ENCODE measurements at places on chromosomes 6 and 20.

DNA sequence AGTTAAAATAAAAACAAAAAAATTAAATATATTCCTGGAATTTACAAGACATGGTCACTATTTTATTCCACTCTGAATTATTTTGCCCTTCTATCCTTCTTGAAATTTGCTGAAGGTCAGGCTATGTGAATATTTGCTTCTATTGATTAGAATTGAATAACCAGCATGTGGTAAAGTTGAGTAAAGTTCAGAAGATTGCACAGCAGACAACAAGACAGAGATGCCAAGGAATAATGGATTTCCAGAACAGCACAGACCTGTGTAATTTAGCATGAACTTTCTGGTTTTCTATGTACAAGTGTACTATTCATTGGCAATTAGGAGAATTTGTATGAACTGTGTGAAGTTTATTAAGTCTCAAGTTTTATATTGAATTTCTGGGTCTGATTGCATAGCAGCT is 352.4 kb downstream of the TBC1D32 start:
- DNase-seq, result no peak

DNA sequence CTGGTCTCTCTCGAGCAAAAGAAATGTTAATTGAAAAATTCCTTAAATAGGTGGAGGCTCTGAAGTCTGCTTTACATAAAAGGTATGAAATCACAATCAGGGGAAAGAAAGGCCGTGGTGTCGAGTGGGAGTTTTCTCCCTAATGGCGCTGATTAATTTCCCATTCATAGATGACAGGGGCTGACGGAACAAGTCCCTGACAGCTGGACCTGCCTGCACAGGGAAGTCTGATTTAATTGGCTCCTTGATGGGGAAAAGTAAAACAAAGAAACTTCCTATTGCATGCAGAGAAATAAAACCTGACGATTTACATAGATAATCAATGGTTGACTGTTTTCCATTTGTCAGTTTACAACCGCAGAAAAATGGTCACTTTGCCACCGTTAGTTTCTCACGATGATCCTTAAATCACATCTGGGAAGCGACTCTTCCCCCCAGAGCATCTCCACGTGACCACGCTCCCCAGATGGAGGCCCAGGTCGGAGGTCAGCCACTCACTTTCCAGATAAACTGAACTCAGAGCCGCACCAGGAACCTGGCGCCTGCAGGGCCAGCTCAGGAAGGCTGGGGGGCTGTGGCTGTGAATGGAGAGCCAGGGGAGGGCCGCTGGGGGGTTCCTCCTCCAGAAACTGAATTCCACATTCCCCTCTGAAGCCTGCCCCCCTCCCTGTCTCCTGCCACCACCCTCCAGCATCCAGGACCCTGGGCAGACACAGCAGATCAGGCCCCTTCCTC is 55.3 kb downstream of the DLL1 start:
- no peak for DNase-seq

DNA sequence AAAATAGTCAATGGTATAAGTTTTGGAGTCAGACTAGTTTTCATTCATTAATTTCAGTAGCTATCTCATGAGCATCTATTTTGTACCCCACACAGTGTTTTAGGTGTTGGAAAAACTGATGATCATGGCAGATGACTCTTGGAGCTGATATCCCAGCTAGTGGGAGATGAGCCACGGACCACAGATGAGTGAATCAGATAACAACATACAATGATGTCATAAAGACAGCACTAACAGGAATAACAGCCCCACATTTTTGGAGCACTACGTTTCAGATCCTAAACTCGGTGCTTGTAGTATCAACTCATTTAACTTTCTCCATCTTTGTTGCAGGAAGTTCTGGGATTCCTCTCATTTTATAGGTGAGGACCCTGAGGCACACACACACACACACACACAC is 67.8 kb upstream of the EDN3 start:
- DNase-seq, result no peak

DNA sequence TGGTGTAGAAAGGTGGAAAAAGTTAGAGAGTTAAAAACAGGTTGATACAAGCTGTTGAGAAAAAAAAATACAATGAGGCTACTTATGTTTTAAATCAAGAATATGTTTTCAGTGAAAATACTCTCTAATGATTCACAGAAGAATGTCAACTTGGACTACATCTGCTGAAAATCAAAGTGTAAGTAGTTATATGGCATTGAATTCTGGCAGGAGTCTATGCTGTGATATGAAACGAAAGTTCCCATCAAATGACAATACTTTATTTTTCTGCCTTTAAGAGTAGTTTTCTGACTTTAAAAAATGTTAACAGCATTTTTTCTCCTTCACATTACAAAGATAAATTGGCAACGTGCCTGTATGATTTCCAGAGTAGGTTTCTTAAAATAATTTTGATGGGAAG is 158.3 kb downstream of the EYA4 start:
- DNase-seq, result no peak

- no peak for DNase-seq
These were observed 26.7 kb upstream of the IRF4 start for GRCh38 chr6:364609-365540.

DNA sequence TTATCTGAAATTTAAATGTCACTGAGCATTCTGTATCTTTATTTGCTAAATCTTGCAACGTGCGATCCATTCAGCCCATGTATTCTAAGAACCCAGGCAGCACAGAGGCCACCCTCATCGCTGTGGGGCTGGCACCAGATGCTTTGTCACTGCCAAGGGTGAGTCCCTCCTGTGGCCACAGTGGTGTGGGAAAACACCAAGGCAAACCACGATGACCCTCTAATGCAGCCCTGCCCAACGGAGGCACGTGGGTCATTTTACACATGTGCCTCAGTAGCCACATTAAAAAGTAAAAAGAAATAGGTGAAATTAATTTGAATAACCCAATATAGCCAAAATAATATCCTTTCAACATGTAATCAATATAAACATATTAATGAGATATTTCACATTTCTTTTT is 221.7 kb downstream of the UNC5CL start:
- DNase-seq, result no peak

DNA sequence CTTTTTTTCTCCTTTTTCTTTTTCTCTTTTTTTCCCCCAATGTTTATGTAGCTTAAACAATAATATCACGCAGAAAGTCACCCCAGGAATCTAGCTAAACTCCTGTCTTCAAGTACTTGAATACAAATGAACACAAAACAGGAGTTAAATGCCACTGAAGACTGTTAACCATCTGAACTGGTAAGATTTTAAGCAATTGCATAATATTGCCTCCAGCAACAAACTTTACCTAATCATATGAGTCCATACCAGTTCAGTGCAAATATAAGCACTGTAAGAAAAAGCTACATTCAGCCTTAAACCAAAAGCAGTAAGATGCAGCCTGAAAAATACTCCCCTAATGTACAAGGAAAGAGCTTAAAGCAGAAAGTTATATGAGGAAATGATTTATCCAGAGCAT is 173.9 kb upstream of the TFAP2D start:
- DNase-seq, result no peak

GRCh38 chr6:137389150-137389704 is 105.0 kb downstream of the OLIG3 start:
- no peak for DNase-seq

GRCh38 chr20:11047559-11047958 is 373.8 kb upstream of the JAG1 start:
- no peak for DNase-seq
